ENCODE measurements at places on chromosomes 7 and 10.
A peak's percentile ranks its signal among the peaks of the same experiment; 100 is the strongest.

GRCh38 chr10:120480065-120480600 lies 23.1 kb downstream of the PLPP4 start:
- no peak for DNase-seq

DNA sequence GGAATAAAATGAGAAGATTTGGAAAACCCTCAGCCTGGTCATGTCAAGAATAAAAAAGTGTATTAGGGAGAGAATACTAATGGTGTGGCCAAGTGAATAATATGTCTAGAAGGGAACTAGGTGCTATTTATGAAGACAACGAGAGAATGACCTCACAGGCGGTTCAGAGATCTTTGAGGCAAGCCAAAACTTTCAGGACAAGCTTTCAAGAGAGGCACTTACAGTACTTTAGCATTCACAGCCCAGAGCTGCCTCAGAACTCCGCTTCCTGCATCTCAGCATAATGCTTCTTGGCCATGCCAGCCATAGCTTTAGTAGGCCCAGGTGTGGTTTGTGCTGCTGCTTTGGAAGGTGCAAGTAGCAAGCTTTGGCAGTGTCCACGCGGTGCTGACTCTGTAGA lies 37.2 kb upstream of the CCDC7 start:
- DNase-seq, result no peak

- no peak for DNase-seq
Measured at GRCh38 chr10:131812736-131813604, 87.8 kb upstream of the PPP2R2D start.

DNA sequence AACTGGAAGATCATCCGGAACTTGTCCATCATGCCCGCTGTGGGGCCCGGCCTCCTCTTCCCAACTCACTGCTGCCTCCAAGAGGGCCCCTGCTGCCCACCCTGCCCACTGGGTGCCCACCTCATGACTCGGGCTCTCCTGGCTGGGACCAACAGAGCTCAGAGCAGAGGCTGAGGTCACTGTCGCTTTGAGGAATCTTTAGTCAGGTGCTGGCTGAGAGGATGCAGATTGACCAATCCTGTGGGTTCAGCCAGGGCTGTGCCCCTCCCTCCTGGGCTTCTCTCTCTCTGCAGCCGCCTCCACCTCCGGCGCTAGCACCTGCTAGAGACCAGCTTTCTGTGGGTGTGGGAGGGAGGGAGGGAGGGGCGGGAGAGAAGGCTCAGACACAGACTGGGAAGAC lies at the start of gene CALHM1:
Gene CALHM1 (minus strand): TSS at position 181 of the 400 bp plus-strand sequence. CDS start 149 bp downstream, at position 32.
- no peak for DNase-seq

DNA sequence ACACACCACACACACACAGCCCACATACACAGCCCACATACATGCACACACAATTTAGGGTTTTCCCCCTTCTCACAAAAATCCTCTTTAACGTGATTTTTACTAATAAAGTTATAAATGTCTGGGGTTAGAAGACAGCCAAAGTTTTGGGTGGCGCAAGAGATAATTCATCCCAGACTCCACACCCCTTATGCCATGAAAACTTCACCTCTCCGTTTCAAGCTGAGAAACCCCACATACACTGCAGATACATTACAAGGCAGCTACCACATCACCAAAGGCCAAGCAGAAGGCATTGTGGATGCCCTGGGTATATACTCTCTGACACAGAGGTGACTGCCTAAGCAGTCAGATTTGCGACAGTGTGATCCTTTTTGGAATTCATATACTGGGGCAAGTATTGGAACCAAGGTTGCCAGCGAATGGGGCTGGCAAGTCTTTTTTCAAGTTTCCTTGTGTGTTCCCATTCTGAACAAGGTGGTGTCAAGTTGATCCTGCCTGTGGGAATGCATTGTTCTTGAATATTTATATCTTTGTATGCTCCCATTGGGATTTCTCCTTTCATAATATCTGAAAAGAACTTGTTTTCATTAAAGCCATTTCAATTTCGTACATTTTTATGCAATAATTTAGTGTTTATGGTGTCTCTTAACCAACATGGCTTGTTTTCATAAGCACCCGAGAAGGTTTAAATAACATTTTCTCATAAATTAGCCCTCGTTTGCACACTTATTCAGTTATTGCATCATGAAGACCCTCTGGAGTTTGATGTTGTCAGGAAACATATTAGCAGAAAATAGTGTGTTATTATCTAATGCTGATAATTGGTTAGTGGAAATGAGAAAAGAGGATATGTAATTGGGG lies 130.2 kb downstream of the TCF7L2 start:
- no peak for DNase-seq

DNA sequence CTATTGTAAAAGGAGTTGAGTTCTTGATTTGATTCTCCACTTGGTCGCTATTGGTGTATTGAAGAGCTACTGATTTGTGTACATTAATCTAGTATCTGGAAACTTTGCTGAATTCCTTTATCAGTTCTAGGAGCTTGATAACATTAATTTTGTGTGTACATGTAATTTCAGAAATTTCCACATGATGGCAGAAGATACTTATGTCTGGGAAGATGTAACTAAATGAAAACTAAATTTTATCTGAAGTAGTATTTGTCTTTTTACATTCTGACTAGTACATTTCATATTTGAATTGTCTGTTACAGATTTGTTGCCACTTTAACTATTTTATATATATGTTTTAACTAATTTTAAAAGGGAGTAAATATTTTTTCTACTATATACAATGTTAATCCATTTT lies 27.6 kb downstream of the SDHAF3 start:
- peak; percentile 9 for DNase-seq

GRCh38 chr7:33809228-33809627 lies 96.1 kb upstream of the BMPER start:
- DNase-seq, result no peak

DNA sequence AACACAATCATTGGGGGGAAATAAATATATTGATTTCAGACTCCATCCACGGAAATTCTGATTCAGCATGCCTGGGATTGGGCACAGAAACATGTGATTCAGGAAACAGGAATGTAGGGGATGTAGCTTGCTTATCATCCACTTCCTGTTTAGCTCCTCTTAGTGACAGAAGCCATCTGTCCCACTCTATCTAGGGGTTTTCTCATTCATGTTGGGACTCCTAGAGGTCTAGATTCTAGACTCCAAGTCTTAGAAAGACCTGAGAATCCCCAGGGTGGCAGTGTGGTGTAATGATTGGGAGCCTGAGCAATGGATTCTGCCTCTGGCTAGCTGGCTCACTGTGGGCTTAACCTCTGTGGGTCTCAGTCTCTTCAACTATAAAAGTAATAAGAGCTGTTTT lies 67.9 kb downstream of the CDK1 start:
- no peak for DNase-seq

DNA sequence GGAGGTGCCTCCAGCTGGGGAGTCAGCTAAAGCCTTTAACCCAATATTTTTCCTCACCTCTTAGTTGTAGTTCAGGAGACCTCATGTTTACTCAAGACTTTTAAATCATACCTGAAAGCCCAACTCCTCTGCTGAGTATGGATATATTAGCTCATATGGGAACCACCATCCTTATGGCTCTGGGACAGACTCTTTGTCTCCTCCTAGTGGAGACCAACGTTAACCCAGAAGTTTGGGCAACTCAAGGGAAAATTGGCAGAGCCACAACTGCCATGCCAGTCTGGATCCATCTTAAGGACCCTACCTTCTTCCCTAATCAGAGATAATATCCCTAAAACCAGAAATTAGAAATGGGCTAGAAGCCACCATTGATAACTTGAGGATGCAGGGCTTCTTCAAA lies 80.8 kb downstream of the TMEM106B start:
- no peak for DNase-seq

DNA sequence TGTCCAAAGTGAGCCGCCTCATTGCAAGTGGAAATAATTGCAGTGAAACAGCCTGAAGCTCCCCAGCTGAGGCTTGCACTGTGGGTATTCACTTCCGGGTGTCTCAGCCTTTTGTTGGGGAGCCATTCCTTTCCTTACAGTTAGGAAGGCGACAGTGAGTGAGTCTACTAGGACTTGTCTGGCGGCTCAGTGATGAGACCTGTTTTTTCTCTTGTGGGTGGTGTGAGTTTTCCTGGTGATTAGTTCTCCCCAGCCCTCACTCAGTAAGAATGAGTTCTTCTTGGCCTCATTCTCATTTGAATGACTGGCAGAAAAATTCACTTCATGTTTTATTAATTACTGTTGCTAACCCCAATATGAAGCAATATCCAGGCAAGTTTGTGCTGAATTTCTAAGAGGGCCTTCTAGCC lies 2.6 kb downstream of the PGAM1 start:
- DNase-seq, result no peak

- no peak for DNase-seq
Measured at GRCh38 chr7:105610165-105610930, 29.1 kb upstream of the EFCAB10 start.

DNA sequence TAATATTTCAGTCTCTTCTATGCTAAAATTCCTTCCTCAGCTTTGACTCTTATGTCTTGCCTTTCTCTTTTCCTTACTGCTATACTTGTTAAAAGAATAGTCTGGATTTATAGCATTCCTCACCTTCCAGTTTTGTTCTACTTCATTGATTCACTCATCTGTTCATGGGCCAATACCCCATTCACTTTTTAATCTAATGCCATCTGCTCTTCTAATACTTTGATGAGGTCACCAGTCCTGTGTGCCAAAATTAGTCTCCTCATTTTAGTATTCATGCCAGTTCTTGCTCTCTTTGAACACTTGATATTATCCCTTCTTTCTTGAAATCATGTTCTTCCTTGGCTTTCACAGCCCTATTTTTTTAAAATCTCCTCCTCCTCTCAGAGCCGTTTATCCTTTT lies 19.3 kb downstream of the STK17A start:
- DNase-seq, result no peak

DNA sequence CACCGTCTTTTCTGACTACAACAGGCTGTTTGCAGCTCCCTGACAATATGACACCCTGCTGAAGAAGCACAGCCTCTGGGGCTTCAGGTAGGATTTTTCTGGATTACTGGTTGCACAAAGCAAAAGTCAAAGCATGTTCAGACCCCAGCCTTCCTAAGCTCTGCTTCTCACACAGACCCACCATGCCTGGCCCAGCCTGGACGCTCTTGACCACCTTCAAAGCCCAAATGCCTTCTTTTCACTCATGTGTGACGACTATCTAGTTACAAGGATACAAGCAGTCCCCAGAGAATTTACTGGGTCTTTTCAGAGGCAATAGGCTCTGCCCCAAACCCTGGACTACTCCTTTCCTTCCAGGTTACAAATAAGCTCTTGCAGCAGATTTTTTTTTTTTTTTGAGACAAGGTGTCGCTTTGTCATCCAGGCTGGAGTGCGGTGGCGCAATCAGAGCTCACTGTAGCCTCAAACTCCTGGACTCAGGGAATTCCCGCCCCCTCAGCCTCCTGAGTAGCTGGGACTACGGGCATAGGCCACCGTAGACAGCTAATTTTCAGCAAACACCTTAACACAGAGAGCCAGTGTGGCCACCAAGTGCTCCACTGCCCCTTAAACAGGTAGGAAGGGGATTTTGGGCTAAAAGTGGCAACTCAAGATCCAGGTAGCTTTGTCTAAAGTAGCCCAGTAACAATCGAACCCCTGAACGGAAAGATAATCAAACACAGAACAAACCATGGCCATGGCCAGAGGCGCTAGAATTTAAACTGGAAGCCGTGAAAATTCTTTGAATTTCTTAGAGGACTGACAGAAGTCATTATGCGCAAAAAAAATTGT lies 16.2 kb downstream of the SVIL start:
- DNase-seq, result no peak

GRCh38 chr10:130179640-130180039 lies 43.4 kb downstream of the GLRX3 start:
- DNase-seq, result peak; percentile 24

DNA sequence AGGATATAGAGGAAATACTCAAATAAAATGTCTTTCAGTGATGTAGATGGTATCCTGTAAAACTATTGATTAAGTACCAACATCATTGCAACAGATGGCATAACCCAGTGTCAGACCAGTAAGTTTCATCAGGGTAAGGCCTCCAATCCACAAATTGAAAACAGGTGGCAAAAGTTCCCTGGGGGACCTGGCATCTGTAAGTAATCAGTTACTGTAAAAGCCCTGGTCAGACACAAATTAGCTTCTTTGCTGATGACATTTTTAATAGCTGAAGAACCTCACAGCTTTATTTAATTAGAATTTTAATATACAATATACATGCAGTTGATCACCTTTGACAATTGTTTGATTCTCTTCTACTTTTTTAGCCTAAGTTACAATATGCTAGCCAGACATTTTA lies 152.5 kb downstream of the PLXDC2 start:
- DNase-seq, result no peak

- DNase-seq, result no peak
Measured at GRCh38 chr7:143418681-143419458, 10.2 kb upstream of the EPHA1 start.

- DNase-seq, result no peak
Measured at GRCh38 chr10:79980711-79981110, 31.8 kb upstream of the SFTPD start.

- no peak for DNase-seq
Measured at GRCh38 chr7:26440233-26441001, 148.8 kb downstream of the SNX10 start.

DNA sequence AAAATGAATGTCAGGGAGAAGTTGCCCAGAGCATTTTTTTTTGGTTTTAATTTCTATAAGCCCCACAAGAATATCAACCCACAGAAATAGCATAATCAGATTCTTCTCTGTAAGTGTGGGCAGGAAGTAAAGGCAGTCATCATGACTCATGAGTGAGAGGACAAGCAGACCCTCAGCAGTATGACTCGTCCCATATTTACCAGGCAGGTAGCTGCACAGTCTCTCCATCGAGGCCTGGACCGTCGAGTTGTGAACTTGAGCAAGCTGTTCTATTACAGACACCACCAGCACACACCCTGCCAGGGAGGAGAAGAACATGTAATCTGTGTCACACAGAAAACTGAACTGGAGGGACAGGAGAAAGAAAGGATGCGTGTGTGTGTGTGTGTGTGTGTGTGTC lies 37.8 kb downstream of the AOAH start:
- no peak for DNase-seq

DNA sequence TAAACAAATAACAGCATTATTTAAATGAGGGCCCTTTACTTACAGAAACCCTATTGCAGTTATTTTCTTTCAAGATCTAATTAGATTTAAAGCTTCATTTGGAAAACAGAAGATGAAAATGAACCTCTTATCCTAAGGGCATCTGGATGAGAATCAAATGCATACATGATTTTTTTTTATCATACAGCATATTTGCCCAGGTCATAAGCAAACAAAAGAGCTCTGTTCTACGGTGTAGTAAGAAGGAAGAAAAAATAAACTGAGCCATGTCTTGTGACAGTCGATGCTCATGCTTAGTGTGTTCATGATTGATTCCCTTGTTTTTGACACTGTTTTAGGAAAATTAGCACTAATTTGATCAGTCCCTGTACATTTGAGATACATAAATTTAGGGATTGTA lies 202.6 kb upstream of the RNF32 start:
- no peak for DNase-seq

DNA sequence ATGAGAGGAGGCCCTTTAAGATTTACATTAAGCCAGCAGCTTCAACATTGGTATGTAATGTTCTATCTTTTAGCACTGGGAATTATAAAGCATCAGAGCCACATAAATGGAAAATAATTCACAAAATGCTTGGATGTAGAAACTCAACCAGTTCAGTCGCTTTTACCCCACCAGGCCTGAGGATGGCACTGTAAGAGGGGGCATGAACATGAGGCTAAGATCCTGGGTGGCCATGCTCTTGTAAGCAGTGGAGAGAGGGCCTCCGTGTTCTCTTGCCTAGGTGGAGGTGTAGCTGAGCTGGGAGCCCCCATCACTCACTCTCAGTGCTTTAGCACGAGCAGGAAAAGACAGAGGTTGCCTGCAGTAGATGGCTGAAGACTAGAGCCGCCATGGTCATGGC lies 238.8 kb downstream of the FANK1 start:
- DNase-seq, result no peak
